Right renal pelvis (tissue), 4 donors: ENCODE measurements at places on chromosomes 5 and 9. TPM values are rescaled to one million over a fixed set of nuclear protein-coding genes. Genes with fewer than 3 reads are reported as not detected.

- DNase-seq: no peak
Observed at GRCh38 chr5:35899800-35900199, 38.6 kb downstream of the CAPSL start.

The LCN9 gene
- polyA plus RNA-seq: not detected

The UBLCP1 gene
- 50.4 TPM for polyA plus RNA-seq

DNA sequence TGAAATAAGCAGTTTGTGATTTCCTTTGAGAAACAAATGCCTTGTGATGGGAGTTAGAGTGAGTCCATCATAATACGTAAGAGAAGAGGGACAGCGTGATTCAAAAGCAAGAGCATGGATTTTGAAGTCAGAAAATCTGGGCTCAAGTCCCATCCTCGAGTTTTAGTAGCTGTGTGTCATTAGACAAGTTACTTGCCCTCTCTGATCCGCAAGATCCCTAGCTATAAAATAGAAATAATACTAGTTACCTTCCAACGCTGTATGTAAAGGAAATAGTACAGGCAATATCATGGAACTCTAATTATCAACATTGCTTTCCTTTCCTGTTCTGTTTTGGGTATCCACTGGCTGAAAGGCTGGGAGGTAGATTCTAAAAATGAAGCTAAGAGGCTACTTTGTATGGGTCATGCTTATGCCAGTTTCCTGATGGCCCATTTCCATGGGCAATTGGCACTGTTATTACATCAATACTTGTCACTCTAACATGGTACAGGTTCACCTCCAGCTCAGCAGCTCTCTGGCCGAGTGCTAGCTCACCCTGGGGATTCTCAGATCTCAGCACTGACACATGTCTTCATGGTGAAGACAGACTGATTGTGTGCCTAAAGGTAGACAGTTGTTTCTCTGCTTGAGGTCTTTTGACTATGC lies 241.7 kb upstream of the KLF4 start:
- no peak for DNase-seq

GRCh38 chr5:94057217-94057616 lies 315.8 kb upstream of the POU5F2 start:
- no peak for DNase-seq

GRCh38 chr9:109468927-109469326 lies 29.2 kb downstream of the PTPN3 start:
- DNase-seq: no peak

DNA sequence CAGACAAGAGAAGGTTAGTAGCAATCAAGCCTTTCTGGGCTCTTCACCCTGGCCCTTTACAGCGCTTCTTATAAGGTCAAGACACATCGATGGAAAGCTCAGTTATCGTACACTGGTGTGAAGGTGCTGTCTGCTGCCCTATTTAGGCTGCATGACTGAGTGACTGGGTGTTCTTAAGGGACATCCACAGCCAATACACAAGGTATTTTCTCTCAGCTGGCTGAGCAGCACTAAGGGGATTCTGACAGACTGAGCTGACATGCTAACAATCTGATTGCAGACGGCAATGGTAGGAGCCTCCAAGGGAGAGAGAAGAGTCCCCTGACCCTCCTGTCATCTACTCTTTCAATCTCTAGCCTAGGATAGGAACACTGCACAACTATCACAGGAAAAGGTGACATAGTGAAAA lies 577.9 kb downstream of the ISL1 start:
- no peak for DNase-seq

DNA sequence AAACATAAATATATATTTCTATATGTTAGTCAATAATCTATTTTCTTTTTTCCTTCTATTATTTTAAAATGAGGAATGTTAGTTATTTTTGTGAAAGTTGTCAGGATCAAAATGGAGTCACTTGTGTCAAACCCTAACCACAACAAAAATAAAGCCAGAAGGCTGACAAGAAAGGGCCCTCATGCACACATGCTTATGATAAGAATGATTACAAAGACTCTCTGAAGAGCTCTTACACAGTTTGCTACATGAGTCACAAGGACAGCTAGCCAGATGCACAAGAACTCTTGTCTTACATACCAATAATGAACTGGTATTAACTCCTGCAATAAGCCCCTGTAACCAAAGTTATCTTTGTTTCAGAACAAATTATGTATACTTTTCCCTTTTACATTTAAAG lies 64.7 kb downstream of the GGTA1 start:
- no peak for DNase-seq

- DNase-seq: no peak
Observed at GRCh38 chr5:95842854-95843544, 20.5 kb upstream of the GLRX start.

- no peak for DNase-seq
Observed at GRCh38 chr5:154734370-154735248, 20.6 kb upstream of the LARP1 start.

- DNase-seq: no peak
Observed at GRCh38 chr5:142597546-142598337, 88.1 kb downstream of the FGF1 start.

DNA sequence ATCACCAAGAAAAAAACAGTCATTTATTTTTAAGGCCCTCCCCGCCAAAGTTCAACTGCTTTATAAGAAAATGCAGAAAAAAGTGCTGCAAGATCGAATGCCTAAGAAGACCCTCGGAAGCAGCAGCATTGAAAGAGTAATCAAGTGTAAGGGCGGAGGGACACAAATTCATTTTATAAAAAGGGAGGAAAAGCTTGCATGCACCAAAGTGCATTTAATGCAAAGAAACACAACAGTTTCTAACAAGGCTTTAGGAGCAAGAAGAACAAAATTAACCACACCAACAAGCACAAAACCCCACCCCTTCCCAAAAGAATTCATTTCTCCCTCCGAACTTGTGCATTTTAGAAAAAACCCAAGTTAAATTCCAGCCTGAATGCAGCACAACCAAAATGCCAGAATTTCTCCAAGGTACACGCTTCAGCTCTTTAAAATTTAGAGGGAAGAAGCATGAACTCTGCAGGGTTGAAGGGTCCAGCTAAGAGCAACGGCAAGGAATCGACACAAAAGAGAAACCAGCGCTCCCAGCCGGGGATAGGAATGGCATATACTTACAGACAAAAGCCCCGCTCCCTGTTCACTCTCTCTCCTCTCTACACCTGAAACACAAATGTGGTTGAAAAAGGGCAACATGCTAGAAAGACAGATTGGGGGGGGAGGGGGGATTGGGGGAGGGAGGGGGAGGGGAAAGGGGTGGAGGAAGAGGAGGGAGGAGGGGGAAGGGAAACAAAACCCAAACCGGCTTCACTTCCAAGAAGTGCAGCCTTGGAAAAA lies at the start of gene NREP:
NREP (minus strand) TSS at position 614 of the 774 bp plus-strand sequence. CDS start 1,422 bp downstream, outside the sequence.
- no peak for DNase-seq

GRCh38 chr9:108103046-108103693 lies 613.6 kb upstream of the KLF4 start:
- DNase-seq: no peak

The TTF1 gene
- polyA plus RNA-seq: 20.5 TPM

- no peak for DNase-seq
Observed at GRCh38 chr5:106880656-106881055, 790.1 kb downstream of the EFNA5 start.

The CERCAM gene
- 37.9 TPM for polyA plus RNA-seq

GRCh38 chr5:61933787-61934626 lies 372.0 kb upstream of the KIF2A start:
- DNase-seq: peak; percentile 31

- no peak for DNase-seq
Observed at GRCh38 chr5:14240359-14240758, 97.2 kb downstream of the TRIO start.

GRCh38 chr9:38278457-38278856 lies 114.0 kb upstream of the ALDH1B1 start:
- no peak for DNase-seq

The OTULIN gene
- polyA plus RNA-seq: 19.2 TPM

- DNase-seq: no peak
Observed at GRCh38 chr9:93698140-93698908, 121.9 kb downstream of the PHF2 start.

DNA sequence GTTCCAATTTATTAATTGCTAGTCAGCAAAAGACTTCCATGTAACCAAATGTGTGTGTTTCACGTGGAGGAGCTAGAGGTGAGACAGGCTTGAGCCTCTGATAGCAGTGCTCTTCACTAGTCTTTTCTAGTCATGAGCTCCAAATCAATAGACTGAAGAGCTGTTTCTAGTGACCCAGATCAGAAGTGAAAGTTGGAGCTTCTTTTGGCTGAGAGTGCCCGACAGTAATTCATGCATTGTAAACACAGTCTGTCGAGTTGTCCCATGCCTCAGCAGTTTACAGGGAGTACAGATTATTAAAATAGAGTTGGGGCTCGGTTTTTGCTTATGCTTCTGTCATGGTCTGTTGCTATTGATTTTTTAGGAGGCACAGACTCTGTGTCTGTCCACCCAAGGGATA lies 793.1 kb downstream of the DTWD2 start:
- DNase-seq: no peak

The SPINK6 gene
- not detected for polyA plus RNA-seq

The TEX48 gene
- not detected for polyA plus RNA-seq

- no peak for DNase-seq
Observed at GRCh38 chr9:106775960-106776359, 87.0 kb upstream of the ZNF462 start.

The IFNA2 gene
- polyA plus RNA-seq: not detected

The PDZD2 gene
- 21.5 TPM for polyA plus RNA-seq

- no peak for DNase-seq
Observed at GRCh38 chr9:107483666-107484065, 5.9 kb downstream of the KLF4 start.

GRCh38 chr9:22425551-22425950 lies 21.1 kb upstream of the DMRTA1 start:
- no peak for DNase-seq

DNA sequence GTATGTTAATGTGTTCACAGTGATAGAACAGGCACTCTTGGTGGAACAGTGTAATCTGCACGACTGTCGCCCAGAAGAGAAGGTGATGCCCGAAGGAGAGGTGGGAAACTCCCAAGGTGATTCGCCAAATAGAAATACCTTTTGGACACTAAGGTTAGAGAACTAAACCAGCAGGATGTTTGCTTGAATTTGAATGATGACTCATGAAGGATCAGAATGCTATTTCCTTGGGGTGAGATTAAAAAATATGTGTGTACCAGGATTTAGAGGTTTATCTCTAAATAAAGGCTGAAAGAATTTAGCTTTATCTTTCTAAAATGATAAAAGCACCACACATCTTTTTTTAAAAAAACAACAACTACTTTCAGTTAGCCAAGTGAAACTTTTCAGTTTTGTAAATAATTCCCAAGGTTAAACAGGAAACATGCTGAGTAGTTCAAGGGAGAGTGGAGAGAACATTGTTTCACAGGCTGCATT lies 297.4 kb upstream of the TAS2R1 start:
- DNase-seq: no peak

GRCh38 chr9:123251324-123251723 lies 17.1 kb downstream of the STRBP start:
- no peak for DNase-seq

DNA sequence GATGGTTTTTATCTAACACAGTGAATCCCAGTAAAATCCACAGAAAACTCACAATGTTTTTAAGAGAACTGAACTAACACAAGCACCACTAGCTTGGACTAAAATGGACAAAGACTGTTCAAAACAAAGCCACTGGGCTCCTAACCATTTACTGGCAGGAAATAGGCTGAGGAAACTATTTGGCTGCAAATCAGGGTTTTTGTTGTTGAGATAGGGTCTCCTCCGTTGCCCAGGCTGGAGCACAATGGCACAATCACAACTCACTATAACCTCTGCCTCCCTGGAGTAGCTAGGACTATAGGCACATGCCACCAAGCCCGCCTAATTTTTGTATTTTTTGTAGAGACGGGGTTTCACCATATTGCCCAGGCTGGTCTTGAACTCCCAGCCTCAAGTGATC lies 99.7 kb downstream of the THBS4 start:
- DNase-seq: no peak

The OBP2B gene
- not detected for polyA plus RNA-seq

- DNase-seq: no peak
Observed at GRCh38 chr9:127233550-127233949, 31.0 kb upstream of the GARNL3 start.

DNA sequence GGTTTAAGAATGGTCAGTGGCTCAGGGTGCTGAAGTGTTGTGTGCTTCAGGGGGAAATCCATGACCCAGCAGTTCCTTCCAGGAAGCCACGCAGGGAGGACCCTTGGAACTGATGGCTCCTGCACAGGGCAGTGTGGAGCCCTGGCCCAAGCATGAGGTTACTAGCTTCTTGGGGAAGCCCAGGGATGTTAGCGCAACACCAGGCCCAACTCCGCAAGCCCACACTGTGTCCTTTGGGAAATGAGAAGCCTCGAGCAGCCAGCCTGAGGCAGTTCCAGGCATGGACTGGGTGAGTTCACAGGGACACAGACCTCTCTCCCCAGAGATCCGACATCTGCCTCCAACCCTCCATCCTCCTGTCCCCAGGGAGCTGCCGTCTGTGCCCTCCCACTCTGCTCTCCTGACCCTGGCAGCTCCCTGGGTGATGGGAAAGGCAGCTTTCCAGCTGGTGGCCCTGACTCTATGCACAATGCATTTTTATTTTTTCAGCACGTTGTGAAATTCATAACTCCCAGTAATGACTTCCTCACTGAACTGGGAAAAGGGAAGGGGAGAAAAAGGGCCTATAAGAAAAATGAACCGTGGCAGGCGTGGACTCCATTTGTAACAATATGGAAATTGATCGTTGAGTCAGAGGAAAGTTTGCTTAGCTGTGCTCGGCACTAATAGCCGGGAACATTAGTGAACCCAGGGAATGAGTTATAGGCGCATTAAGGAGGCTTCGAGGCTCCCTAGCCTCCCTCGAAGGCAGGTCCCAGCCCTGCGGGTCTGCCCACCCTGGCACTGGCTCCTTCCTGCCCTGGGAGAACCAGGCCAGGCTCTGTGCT lies 34.1 kb downstream of the LMX1B start:
- DNase-seq: no peak

- no peak for DNase-seq
Observed at GRCh38 chr9:126856326-126856877, 4.0 kb upstream of the ZBTB34 start.

GRCh38 chr9:109310486-109310901 lies 10.4 kb downstream of the EPB41L4B start:
- no peak for DNase-seq

DNA sequence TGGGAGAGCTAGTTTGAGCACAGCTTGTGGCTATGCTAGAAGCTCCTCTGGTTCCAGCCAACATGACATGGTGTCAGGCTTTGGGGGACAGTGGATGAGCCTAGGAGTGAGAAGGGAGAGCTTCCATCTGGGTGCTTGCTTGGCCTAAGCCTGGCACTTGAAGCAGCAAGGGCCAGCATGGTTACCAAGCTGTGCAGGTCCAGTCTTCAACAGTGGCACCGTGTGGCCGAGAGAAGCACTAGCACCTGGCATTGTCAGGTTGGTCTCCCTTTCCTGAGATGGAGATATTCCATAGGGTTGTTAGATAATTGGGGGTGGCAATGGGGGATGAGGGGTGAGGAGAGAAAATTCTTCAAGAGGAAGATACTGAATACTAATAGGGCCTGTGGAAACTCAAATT lies 261.9 kb downstream of the PBX3 start:
- no peak for DNase-seq

The EGFLAM gene
- 8.6 TPM for polyA plus RNA-seq

- no peak for DNase-seq
Observed at GRCh38 chr9:74493512-74493911, 3.6 kb upstream of the RORB start.

GRCh38 chr5:30928956-30929355 lies 264.5 kb upstream of the CDH6 start:
- DNase-seq: no peak

The MCCC2 gene
- 76.6 TPM for polyA plus RNA-seq

The ARHGEF28 gene
- 53.1 TPM for polyA plus RNA-seq

The PROB1 gene
- polyA plus RNA-seq: 2.2 TPM
